Uterus (tissue), 4 donors: ENCODE measurements at places on chromosomes 4 and X. TPM values are rescaled to one million over a fixed set of nuclear protein-coding genes. Genes with fewer than 3 reads are reported as not detected.
A peak's percentile ranks its signal among the peaks of the same experiment; 100 is the strongest.

The PLA2G12A gene
- 28.7 TPM for total RNA-seq

The TCEAL2 gene
- 4.1 TPM for total RNA-seq

The GRIA2 gene
- total RNA-seq = 64.5 TPM

The EDA2R gene
- 3.2 TPM for total RNA-seq

The CFAP299 gene
- 1.2 TPM for total RNA-seq

The TEC gene
- total RNA-seq = 2.9 TPM

The ZNF518B gene
- 32.8 TPM for total RNA-seq

The ARHGAP36 gene
- total RNA-seq = 0.55 TPM

DNA sequence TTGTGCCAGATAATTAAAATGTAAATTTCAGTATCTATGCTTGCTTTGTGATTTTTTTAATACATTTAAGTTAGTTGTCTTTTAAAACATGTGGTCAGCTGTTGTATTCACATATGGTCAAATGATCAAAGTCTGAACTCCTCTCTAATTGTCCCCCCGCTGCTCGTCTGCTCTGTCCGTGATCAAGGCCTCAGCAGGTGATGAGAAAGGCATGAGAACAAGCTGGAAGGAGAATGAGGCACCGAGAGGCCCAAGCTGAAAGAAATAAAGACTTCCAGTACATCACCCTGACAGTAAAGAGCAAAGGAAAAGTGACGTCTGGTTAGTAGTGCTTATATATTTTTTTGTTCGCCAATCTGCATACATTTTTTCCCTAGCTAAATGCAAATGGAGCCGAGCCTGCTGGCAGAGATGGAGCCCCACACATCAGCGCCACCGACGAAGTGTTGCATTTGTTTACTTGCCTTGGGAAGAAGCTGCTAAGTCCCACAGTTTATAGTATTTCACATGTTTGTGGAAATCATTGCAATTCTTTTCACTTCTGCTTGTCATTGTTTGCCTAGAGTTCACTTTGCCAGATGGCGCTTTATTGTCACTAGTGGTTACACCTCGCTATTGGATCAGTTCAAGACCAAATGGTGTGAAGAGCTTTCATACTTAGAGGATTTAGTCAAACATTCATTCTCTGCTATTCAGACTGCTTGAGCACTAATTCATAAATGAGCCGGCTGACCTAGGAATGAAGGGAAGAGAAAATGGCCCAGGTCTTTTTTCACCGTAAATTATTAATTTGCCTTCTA, 181.5 kb downstream of the ZIC3 start:
- no peak overlapping the region for H3K27ac ChIP-seq
- no peaks in the 10 kb centered on the region for H3K27me3 ChIP-seq
- H3K4me1 ChIP-seq = no peaks in the 10 kb centered on the region
- DNase-seq = no peak
- H3K4me3 ChIP-seq = no peak overlapping the region
- no peaks in the 10 kb centered on the region for H3K36me3 ChIP-seq

DNA sequence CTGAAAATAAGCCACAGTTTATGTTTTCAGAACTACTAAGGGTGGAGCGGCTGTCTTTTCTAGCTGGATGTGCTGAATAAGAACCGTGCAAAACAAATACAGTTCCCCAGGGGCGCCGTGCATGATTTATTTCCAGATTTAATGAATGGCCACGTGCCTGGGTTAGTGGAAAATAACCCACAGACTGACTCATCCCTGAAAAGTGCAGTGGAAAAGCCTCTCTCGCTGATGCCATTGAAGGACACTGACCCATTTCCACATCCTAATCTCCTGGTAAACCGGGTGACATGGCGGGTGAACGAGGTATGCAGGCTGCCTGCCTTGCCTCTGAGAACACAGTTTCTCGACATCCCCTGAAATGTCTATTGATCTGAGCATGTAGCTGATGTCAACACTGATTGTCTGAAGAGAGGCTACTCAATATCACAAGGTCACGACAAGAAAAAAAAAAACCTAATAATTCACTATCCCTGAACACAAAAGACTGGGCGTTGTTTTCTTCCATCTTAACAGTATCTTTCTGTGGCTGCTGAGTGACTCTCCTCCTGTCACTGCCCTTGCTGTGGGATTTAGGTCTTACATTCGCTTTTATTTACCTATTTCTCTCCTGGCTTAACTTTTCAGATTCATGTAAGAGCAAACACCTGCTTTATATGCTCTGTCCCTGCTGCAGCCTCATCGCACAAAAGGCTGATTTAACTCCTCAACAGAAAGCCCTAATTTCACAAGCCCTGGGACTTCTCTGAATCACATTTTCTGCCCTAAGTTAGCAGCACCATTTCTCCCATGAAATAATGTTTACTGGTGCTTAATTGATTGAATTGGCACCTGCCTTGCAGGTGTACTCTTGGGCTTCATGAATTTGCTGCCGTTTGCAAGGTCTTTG, 76.9 kb upstream of the SCOC start:
- H3K36me3 ChIP-seq = no peaks in the 10 kb centered on the region
- no peaks in the 10 kb centered on the region for H3K27me3 ChIP-seq
- no peaks in the 10 kb centered on the region for H3K4me1 ChIP-seq
- peak overlapping the region; percentile 74 for H3K27ac ChIP-seq

GRCh38 chr4:48031802-48032525, 15.4 kb downstream of the NIPAL1 start:
- no peaks in the 10 kb centered on the region for H3K36me3 ChIP-seq
- no peaks in the 10 kb centered on the region for H3K27me3 ChIP-seq
- H3K4me3 ChIP-seq = no peak overlapping the region
- H3K4me1 ChIP-seq = no peaks in the 10 kb centered on the region
- no peak for DNase-seq

DNA sequence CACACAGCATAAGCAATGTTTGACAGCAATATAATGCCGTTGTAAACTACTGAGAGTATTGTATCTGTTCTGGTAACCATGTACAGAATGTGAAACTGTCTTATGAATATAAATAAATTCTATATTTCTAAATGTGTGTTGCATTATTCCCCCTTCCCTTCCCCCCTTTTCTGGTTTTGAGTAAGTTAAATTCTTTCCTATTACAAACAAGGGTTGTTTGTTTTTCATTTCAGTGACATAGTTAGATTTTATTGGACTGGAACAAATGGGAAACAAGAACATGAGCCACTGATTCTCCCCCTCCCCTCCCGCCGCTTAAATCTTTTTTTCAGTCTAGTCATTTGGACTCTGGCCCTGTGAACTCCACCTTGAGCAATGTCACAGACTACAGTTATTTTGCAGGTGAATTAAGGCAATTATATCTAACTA, 69.8 kb downstream of the GPAT3 start:
- H3K27me3 ChIP-seq = no peaks in the 10 kb centered on the region
- no peaks in the 10 kb centered on the region for H3K4me1 ChIP-seq
- H3K27ac ChIP-seq = no peak overlapping the region
- no peak for DNase-seq
- no peak overlapping the region for H3K4me3 ChIP-seq
- H3K36me3 ChIP-seq = no peaks in the 10 kb centered on the region

GRCh38 chr4:157151711-157152110, 68.8 kb upstream of the GRIA2 start:
- no peak overlapping the region for H3K27ac ChIP-seq
- H3K4me1 ChIP-seq = no peaks in the 10 kb centered on the region
- H3K36me3 ChIP-seq = no peaks in the 10 kb centered on the region

GRCh38 chrX:66015900-66016689, 23.8 kb downstream of the VSIG4 start:
- no peaks in the 10 kb centered on the region for H3K4me1 ChIP-seq
- no peak overlapping the region for H3K27ac ChIP-seq
- no peak for DNase-seq
- H3K27me3 ChIP-seq = no peaks in the 10 kb centered on the region
- no peak overlapping the region for H3K4me3 ChIP-seq
- no peaks in the 10 kb centered on the region for H3K36me3 ChIP-seq

GRCh38 chr4:113899271-113900070, 80.0 kb downstream of the ARSJ start:
- no peaks in the 10 kb centered on the region for H3K27me3 ChIP-seq
- H3K4me1 ChIP-seq = no peaks in the 10 kb centered on the region
- no peaks in the 10 kb centered on the region for H3K36me3 ChIP-seq
- H3K27ac ChIP-seq = no peak overlapping the region
- DNase-seq = no peak

DNA sequence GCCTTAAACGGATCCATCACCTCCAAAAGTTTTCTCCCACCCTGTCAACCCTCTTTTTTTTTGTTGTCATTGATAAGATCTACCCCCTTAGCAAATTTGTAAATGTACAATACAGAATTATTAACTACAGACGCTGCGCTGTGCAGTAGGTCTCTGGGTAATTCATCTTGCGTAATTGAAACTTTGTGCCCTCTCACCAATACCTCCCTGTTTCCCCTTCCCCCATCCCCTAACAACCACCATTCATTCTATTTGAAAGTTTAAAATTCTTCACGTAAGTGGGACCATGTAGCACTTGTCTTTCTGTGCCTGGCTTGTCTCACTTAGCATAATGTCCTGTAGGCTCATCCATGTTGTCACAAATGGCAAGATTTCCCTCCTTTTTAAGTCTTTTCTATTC, 45.8 kb upstream of the CLDN34 start:
- H3K27me3 ChIP-seq = no peaks in the 10 kb centered on the region
- no peak overlapping the region for H3K4me3 ChIP-seq
- DNase-seq = no peak
- H3K27ac ChIP-seq = no peak overlapping the region
- no peaks in the 10 kb centered on the region for H3K4me1 ChIP-seq
- no peaks in the 10 kb centered on the region for H3K36me3 ChIP-seq

- H3K4me1 ChIP-seq = no peaks in the 10 kb centered on the region
- H3K27me3 ChIP-seq = no peaks in the 10 kb centered on the region
- no peaks in the 10 kb centered on the region for H3K36me3 ChIP-seq
- no peak overlapping the region for H3K27ac ChIP-seq
- DNase-seq = no peak
- no peak overlapping the region for H3K4me3 ChIP-seq
Observed at GRCh38 chr4:97646997-97647396, 496.3 kb downstream of the STPG2 start.

GRCh38 chr4:46124773-46125413, 1.0 kb upstream of the GABRG1 start:
- H3K4me3 ChIP-seq = no peak overlapping the region
- no peaks in the 10 kb centered on the region for H3K36me3 ChIP-seq
- no peak for DNase-seq

DNA sequence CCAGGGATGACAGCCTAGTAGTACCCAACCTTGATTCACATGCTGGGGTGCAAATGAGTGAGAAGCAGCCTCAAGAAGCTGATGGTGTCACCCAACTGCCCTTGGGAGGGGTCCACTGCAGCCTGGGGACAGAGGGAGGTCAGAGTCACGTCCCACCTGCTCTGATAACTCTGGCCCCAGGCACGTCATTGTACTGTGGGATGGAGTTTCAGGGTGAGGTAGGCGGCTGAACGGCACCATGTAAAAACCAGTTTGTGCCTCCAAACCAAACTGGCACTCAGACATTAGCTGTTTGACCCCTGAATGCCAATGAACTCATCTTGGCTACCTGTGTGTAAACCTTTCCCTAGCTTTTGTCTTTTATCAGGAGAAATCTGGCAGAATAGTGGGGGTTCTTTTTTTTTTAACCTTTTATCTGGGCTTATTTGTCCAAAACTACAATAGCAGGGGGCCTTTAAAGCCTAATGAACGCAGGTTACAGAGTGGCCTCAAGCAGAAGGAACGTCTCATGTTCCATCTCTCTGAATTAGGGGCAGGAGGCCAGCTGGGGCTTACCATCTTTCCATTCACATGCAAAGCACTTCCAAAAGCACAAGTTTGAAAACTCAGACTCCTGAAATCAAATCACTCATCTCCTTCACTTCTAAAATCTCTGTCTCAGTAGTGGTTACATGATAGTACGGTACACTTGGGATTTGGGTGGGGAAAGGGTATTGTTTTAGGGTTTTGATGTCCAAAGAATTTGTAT, 89.4 kb downstream of the IRF2 start:
- no peaks in the 10 kb centered on the region for H3K4me1 ChIP-seq
- no peak for DNase-seq
- H3K36me3 ChIP-seq = no peaks in the 10 kb centered on the region
- no peak overlapping the region for H3K4me3 ChIP-seq
- H3K27me3 ChIP-seq = no peaks in the 10 kb centered on the region
- H3K27ac ChIP-seq = peak overlapping the region; percentile 64

DNA sequence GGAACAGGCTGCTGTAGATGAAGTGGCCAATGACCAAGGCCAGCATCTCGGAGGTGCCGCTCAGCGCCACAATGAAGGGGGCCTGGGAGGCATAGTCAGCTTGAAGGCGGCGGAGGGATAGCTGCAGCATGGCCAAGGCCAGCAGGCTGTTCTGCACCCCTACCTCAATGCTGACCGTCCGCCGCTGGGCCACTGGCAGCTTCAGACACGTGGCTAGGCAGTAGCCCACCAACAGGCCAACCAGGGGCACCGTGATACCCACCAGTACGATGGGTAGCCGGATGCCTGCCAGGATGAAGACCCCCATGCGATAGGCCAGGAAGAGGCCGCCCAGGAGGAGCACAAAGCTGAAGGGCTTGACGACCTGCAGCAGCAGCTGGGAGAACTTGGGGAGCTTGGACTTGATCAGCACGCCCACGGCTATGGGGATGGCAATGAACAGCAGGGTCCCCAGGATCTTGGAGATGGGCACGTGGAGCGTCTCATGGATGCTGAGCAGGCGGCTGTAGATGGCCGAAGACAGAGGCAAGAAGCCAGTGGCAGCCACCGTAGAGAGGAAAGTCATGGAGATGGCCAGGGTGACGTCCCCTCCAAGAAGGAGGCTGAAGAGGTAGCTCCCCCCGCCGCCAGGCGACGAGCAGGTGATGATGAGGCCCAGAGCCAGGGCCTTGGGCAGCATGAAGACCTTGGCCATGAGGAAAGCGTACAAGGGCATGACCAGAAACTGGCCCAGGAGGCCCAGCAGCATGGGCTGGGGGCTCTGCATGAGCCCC, 1.3 kb upstream of the UBL4A start:
- no peaks in the 10 kb centered on the region for H3K36me3 ChIP-seq
- H3K4me1 ChIP-seq = no peaks in the 10 kb centered on the region
- no peak for DNase-seq
- no peaks in the 10 kb centered on the region for H3K27me3 ChIP-seq
- no peak overlapping the region for H3K27ac ChIP-seq

GRCh38 chr4:150784939-150785338, 203.0 kb downstream of the MAB21L2 start:
- H3K27ac ChIP-seq = no peak overlapping the region
- no peaks in the 10 kb centered on the region for H3K36me3 ChIP-seq
- H3K4me1 ChIP-seq = no peaks in the 10 kb centered on the region
- no peaks in the 10 kb centered on the region for H3K27me3 ChIP-seq
- DNase-seq = no peak
